Activated T-cell treated with anti-CD3 and anti-CD28 coated beads, Interleukin-2, amount 50 U/mL, for 72 hours (primary cell): ENCODE measurements at places on chromosomes 2 and 18.

GRCh38 chr2:200613692-200614091 is 27.9 kb downstream of the AOX1 start:
- no peak for DNase-seq

- DNase-seq = no peak
These were observed 112.0 kb upstream of the PKDCC start for GRCh38 chr2:41935825-41936224.

- peak; percentile 68 for DNase-seq
These were observed 9.4 kb upstream of the CRYBA2 start for GRCh38 chr2:219002395-219003266.

- no peak for DNase-seq
These were observed 79.0 kb upstream of the NOSTRIN start for GRCh38 chr2:168723275-168723899.

DNA sequence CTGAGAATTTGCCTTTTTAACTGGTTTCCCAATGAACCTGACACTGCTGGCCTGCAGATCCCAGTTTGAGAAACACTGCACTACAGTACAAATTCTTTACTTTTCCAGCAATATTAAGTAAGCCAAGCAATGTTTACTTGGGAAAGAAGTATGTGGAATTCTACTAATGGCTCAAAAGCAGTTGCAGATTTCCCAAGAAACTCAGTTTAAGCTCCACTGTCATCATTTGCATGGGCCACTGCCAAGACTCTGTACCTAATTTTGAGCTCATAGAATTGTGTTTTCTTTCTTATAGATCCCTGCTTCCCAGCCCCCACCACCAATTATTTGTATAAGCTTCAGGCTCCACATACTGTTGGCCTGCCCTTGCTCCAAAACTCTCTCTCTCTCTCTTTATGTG is 676.1 kb downstream of the RNF144A start:
- no peak for DNase-seq

DNA sequence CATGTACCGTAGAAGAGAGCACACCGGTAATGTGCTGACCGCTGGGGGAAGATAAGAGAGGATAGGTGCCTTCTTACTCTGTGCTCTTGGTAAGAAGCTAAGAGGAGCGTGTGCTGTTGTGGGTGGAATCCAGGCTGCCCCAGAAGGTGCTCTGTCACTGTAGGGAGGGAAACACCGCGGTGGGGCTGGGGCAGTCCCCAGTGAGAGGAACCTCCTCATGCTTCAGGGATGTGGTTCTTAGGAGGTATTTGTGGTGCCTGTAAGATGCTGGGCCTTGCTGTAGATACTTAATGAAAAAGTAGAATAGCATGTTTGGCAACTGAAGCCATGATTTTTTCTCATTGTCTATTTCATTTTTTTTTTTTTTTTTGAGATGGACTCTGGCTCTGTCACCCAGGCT is 1.1 kb downstream of the COLEC11 start:
- peak; percentile 75 for DNase-seq

GRCh38 chr2:164882276-164882675 is 40.7 kb upstream of the COBLL1 start:
- DNase-seq = no peak

- DNase-seq = no peak
These were observed 59.8 kb downstream of the USP34 start for GRCh38 chr2:61411109-61411508.

DNA sequence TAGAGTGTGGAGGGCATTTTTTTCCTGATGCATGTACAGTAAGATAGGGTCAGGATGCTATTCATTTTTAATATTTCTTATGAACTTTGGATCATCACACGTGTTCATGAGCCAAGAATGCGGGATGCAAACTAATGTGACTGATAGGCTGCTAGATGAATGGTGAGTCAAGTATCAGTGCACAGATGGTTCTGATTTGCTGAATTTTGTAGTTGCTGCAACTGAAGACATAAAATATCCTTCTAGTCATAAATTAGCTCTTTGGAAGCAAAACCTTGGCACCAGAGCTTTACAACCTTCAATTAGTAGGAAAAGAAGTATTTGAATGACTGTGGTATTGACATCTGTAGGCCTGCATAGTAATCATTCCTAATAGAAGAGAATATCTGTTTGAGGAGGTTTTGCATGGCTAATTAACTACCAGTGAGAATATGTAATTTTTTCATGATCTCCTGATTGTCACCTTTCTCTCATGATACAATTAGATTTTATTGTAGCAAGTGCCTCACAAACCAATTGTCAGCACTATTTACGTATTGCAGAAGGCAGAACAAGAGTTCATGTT is 94.0 kb downstream of the VRK2 start:
- DNase-seq = no peak

- peak; percentile 79 for DNase-seq
These were observed 86.9 kb downstream of the LIMS1 start for GRCh38 chr2:108621087-108621559.

- no peak for DNase-seq
These were observed 690.9 kb upstream of the TMEFF2 start for GRCh38 chr2:192885569-192886160.

GRCh38 chr2:175218551-175218950 is 37.0 kb upstream of the ATP5MC3 start:
- no peak for DNase-seq

- no peak for DNase-seq
These were observed 31.0 kb downstream of the GAD1 start for GRCh38 chr2:170847716-170848115.

DNA sequence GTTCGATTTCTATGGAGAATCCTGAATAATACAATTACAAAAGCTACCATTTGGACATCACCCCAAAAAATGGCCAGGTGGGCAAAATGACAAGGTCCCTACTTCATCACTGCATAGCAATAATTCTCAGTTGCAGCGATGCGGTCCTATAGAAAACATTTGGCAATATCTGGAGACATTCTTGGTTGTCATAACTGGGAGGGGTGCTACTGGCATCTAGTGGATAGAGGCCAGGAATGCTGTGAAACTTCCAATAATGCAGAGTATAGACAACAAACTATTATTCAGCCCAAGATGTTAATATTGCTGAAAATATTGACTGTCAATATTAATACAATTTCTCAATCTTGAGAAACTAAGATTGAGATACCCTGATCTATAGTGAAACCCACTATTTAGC is 637.8 kb upstream of the PKDCC start:
- no peak for DNase-seq

DNA sequence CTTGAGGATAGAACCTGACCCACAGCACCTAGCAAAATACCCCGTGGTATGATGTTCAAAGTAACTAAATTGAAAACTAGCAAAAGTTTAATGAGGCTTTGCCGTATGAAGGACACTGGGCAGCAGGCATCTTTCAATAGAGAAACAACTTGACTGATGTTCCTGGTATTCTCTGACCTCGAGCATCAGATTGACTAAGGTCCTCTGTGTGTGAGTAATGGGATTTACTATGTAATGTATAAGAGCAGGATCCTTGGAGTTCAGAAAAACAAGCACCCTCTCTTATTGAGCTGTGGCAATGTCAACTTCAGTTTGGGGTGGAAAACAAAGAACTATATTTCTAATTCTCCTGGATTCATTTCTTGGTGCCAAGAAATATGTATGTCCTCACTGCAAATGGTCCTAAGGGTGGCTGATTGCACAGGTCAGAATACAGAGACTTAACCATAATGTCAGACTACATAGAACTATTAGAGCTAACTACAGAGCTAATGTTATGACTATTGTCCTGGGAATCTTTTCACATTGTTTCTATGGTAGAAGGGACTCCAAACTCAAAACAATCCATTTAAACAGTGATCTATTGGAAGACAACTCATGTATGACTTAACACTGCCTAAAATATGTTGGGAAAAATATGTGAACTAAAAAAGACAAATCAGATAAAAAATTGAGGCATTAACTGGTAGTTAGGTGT is 4.4 kb downstream of the TNFAIP6 start:
- no peak for DNase-seq

DNA sequence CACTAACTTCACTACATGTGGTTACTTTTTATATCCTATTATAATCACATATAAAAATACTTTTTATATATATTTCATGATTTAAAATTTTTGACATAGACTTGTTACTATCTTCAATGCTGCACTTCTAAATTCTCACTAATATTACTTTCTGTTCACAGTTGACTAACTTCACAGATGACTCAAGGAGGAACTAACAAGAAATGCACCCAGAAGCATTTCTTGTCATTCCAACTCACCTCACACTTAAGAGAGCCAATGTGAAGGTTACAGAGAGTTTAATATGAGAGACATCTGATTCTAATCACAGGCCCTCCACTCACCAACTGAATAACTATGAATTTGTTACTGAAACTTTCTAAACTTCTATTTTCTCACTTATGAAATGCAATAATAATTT is 399.8 kb upstream of the SLC8A1 start:
- DNase-seq = no peak

DNA sequence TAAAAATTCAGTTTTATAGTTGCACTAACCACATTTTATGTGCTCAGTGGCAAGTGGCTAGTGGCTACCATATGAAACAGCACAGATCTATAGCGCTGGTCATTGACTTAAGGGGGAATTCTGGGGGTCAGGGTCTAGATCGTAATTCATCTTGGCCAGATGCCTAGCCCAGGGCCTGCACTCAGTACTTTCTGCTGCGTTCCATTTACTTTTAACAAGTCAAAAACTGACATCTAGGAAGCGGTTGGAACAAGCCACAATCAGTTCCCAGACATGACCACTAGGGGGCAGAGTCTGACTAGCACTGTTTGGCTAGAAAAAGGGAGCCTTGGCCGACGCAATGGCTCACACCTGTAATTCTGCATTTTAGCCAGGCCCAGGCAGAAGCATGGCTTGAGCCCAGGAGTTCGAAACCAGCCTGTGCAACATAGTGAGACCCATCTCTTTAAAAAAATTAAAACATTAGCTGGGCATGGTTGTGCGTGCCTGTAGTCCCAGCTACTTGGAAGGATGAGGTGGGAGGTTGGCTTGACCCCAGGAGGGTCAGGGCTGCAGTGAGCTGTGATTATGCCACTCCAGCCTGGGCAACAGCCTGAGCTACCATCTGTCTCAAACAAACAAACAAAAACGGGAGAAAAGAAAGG is 9.0 kb upstream of the TMBIM1 start:
- peak; percentile 87 for DNase-seq

DNA sequence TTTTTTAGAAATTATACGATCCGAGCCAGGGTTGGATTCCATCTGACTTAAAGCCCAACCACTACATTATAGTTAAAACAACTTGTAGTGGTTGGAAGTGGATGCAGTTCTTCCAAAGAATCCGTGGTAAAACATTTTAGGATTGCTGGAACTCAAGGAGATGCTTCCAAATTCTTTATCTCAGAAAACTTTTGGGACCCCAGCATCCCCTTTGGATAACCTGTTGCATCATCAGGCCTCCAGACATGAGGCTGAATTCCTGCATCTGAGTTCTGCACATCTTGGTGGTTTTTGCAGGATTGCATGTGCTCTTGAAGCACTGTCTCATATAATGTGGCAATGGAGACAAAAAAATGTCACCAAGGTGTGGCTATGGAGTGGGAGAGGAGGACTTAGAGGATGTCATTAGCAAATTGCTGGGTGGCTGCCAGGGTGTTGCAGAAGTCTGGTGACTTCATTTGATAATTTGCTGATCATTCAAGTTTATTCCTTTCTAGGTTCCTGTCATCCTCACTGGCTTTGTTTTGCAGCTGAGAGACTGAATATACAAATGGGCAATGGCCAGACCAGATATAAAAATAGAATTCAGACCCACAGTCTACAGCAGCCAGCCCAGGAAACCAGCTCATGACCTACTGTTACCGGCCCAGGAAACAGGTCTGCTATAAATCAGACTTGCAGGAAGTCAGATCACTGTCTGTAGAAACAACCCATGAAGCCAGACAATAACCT is 207.7 kb downstream of the BCL2 start:
- DNase-seq = no peak

- DNase-seq = peak; percentile 16
These were observed 38.2 kb downstream of the CERS6 start for GRCh38 chr2:168494190-168494711.

DNA sequence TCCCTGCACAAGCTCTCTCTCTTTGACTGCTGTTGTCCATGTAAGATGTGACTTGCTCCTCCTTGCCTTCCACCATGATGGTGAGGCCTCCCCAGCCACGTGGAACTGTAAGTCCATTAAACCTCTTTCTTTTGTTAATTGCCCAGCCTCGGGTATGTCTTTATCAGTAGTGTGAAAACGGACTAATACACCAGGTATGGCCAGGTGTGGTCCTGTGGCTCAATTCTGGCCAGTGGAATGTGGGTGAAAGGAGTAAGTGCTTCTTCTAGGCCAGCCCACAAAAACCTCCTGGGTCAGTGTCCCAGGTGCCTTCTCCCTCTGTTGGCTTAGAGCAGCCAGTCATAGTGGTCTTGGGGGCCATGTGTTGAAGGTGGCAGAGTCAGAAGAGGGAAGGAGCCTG is 57.0 kb downstream of the PRKCE start:
- DNase-seq = no peak

GRCh38 chr18:79384151-79384807 is 11.5 kb upstream of the NFATC1 start:
- DNase-seq = no peak

GRCh38 chr2:88669482-88670214 is 21.8 kb upstream of the RPIA start:
- DNase-seq = peak; percentile 21

- DNase-seq = no peak
These were observed 26.3 kb downstream of the ACSL3 start for GRCh38 chr2:222887124-222887523.

- no peak for DNase-seq
These were observed 227.5 kb downstream of the LDLRAD4 start for GRCh38 chr18:13446024-13446423.

GRCh38 chr2:231348173-231348572 is 47.3 kb upstream of the B3GNT7 start:
- DNase-seq = no peak

- no peak for DNase-seq
These were observed 102.9 kb downstream of the CABLES1 start for GRCh38 chr18:23238152-23238531.

DNA sequence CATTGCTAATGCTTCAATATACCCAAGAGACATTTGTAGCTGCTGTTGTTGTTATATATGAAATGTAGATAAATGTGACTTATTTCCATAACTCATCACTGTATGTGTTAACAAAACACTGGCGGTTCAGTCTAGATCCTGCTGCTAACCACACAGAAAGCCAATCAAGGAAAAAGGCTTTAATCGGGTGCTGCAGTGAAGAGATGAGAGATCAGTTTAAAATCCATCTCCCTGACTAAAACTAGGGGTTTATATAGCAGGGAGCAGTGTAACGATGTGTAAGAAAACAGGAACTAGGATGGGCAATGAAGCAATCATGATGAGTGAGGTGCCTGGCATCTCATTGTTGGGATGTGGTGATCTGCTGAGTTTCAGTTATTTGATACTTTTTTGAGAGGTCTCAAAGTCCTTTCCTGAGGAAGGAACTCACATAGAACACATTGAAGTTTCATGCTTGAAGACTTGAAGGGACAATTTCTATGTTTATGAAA is 677.7 kb upstream of the CDH7 start:
- no peak for DNase-seq

DNA sequence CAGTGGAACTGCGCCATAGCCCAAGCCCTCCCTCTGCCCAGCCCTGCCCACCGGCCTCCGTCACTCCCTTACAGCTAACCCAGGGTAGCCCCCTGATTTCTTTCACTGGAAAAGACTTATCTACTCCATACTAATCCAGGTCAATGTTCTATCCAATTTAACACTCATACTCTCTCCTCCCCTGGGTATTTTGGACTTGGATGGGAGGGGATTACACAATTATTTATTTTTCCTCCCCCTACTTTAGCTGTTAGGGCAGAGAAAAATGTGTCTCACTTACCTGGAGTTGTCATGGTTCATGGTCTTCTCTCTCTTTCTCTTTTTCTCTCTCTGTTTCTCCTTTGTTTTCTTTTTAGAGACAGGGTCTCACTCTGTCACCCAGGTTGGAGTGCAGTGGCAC is 100.6 kb upstream of the ST8SIA3 start:
- no peak for DNase-seq
